AG20443 (cell line): ENCODE measurements at places on chromosomes 5 and 9.

DNA sequence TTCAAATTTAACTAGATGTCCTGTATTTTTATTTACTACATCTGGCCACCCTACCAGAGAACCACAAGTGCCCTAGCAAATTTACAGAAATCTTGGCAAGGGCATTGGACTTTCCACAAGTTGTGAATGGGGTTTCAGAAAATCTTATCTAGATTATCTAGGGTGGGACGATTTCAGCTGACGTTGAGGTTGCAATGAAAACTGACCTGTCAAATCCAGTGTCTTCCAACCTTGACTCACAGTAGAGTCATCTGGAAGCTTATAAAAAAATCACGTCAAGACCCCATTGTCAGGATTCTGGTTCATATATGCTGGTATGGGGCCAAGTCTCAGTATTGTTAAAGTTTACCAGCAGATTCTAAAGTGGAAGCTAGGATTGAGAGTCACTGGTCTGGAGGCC lies 109.6 kb upstream of the ACTBL2 start:
- no peak for DNase-seq

DNA sequence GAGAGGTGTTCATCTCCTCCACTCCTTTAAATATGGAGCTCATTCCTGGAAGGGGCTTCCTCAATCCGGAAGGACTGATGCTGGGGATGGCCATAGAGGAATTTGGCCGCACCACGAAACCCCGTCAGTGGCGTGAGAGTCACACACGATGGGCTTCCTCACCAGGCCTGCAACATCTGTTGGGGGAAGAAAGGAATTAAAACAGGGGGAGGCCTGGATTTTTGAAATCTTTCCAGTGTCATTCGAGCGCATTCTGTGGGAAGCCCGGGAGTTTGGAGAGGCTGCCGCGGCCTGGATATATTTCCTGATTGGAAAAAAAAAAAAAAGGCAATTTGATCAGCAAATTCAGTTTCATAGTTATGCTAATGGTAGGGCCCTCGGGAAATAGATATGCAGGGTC lies 76.3 kb upstream of the ORM1 start:
- no peak for DNase-seq

- DNase-seq, result no peak
These were observed 64.8 kb downstream of the UNC13B start for GRCh38 chr9:35226651-35227050.

DNA sequence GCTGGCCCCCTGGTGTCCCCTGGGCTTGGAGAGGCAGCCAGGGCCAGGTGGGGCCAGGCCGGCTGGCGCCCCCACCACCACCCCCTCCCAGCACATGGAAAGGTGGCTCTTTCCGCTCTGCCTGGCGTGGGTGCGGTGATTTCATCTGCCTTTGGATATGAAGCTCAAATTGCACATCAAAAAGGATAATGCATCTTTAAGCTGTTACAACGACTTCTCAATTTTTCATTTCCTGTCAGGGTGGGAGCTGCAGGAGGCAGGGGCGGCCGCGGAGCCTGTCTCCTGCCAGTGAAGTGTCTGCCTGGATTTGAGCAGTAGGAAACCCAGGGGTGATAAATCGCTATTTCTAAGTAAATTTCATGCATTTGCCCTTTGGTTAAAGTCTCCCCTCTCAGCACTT lies 169.2 kb upstream of the MVB12B start:
- DNase-seq, result peak; percentile 1

DNA sequence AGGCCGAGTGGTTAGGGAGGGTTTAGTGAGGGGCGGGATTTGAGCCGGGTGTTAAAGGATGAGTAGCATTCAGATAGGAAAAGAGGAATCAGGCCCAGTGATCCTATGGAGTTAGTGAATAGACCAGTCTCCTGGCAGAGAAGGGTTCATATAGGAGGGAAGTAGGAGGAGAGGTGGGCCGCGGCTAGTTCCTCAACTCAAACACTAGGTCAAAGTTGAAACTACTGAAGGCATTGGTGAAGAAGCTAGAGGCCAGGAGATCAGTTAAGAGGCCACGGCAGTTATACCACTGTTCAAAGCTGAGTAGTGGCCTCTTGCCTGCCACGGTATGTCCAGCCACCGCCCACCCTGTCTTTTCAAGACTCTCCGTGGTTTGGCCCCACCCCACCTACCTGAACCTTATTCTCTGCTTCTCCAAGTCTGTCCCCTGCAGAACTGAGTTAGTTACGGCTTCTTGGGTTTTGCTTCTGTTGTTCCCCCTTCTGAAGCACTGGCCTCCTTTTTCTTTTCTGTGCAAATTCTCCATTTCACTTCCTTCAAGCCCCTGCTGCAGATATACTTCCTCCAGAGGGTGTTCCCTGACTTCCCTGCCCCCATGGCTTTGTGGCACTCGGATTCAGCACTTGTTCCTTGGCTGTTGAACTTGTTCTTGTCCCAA lies 1.8 kb downstream of the ZBTB34 start:
- no peak for DNase-seq

GRCh38 chr5:72465601-72466563 lies 41.3 kb downstream of the ZNF366 start:
- DNase-seq, result peak; percentile 22

GRCh38 chr9:105173826-105174225 lies 70.6 kb upstream of the SLC44A1 start:
- no peak for DNase-seq

- no peak for DNase-seq
These were observed 168.4 kb upstream of the MPDZ start for GRCh38 chr9:13447843-13448422.

- no peak for DNase-seq
These were observed 12.6 kb downstream of the LMX1B start for GRCh38 chr9:126626127-126626925.
